ENCODE measurements at places on chromosomes 4 and X. TPM values are rescaled to one million over a fixed set of nuclear protein-coding genes. Genes with fewer than 3 reads are reported as not detected.
A peak's percentile ranks its signal among the peaks of the same experiment; 100 is the strongest.

DNA sequence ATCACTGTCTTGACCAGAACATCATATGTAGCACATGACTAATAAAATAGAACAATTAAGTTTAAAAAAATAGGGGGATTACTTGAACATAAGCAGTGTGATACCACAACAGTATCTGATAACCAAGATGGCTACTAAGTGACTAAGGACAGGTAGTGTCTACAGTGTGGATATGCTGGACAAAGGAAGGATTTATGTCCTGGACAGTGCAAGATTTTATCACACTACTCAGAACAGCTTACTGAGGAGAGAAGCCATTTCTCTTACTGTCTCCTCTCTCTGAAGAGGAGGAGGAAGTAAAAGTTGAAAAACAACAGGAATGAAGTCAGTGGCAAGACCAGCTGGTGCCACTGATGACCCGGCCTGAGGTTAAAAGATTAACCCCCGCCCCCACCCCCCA lies 4.0 kb upstream of the SLC10A7 start:
- no peak for DNase-seq

GRCh38 chr4:5381961-5382441 lies 326.4 kb downstream of the EVC2 start:
- DNase-seq: no peak

DNA sequence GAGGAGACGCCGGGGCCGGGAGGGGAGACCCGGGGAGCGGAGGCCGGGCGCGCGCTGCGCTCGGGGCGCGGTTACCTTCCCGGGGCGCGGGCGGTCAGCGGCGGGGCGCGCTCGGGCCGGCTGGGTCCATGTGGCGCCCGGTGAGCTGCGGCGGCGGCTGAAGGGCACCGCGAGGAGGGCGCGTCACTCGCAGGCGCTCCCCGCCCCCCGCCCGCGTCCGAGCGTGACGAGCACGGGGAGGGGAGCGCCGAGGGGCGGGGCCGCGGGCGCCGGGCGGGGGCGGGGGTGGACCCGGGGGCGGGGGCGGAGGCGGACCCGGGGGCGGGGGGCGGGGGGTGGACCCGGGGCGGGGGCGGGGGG lies at the start of gene CPLX1:
CPLX1 (minus strand) TSS at position 159 of the 360 bp plus-strand sequence. CDS start 1,607 bp downstream, outside the sequence.
- DNase-seq: peak; percentile 66

- no peak for DNase-seq
These were observed 25.5 kb downstream of the GALNT7 start for GRCh38 chr4:173194157-173194556.

DNA sequence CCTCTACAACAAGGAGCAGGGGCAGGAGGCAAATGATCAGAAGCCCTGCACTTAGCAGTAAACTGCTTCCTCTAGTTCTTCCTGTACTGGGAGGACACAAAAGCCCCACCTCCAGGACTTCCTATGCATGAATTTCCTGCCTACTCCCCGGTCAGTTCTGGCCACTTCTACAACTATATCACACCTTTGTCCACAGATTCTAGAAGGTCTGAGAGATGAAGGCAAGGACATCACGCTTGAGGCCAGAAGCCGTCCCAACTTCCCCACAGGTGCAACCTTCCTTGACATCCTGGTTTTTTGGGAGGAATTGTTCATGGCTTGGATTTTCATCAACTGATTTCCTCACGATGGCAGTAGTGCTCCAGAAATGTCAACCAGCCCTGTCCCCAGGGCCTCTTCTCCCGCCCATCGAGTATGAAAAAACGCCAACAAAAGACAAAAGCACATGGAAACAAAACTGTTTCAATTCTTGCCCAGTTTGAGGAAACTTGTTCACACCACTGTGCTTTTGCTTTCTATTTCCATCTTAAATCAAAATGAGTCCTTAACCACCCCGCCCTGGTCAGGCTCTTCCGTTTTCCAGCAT lies 206.5 kb upstream of the STK26 start:
- no peak for DNase-seq

The ART3 gene
- not detected for total RNA-seq

DNA sequence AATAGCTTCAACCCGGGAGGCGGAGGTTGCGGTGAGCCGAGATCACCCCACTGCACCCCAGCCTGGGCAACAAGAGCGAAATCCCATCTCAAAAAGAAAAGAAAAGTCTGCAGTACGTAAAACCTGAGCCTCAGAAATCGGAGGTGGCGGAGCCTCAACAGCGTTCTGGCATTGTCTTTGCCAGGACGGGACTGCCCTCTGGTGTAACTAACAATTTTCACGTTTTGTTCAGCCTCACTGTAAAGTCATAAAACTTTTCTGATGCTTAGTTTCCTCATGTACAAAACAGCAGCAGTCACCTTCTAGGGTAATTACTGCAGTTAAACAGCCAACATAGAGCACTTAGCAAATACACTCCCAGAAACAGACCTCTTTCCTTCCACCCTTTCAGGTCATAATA lies 121.7 kb downstream of the RBM47 start:
- DNase-seq: no peak

- no peak for DNase-seq
These were observed 188.4 kb upstream of the GALNT7 start for GRCh38 chr4:172980219-172980618.

GRCh38 chr4:82241534-82241933 lies 132.3 kb downstream of the HNRNPD start:
- no peak for DNase-seq

DNA sequence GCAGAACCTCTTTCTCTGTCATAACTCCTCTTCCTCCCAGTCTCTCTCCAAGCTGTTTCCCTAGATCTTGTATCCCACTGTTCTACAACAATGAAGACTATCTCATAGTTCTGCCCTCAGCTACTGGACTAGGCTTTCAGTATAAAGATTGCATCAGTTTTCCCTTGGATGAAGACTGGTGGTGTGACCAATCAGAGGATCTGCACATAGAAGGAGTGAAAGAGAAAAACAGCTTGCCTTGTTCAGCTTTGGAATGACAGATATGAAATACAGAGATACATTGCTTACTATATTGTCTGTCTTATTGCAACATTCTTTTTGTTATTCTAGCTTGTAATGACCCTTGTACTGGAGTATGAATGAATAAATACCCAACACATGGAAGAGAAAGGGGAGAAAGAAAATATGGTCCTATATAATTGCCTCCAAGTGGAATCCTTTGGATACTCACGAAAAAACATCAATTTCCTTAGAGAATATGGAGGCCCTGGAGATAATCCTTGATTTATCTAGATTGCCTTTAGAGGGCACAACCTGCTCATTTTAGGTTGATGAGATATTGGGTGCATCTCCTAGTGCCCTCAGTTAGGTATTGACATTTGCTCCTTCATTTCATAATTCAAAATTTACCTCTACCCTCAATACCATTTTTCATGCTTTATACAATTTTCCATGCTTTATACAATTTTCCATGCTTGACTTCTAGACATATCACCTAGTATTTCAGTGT lies 395.8 kb downstream of the NAF1 start:
- no peak for DNase-seq

DNA sequence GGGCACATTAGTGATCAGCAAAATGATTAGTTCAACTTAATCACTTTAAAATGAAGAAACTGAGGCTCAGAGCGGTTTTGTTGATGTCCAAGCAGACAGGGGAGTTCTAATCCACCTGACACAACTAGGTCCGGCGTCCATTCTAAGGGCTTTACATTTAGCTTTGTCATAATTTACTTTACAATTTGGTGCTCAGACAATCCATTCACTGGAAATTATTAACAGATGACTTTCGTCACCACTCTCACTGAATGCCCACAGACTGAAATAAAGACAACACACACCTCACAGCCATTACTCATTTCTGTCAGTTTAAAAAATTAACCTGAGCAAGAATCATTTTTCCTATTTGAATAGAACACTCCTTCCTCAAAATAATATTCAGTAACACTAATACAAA lies 10.8 kb downstream of the NR3C2 start:
- no peak for DNase-seq

The ADH6 gene
- total RNA-seq: 0.61 TPM

GRCh38 chrX:140766024-140766611 lies 56.6 kb downstream of the LINC00632 start:
- peak; percentile 60 for DNase-seq
